ENCODE measurements at places on chromosomes 12 and 14.

DNA sequence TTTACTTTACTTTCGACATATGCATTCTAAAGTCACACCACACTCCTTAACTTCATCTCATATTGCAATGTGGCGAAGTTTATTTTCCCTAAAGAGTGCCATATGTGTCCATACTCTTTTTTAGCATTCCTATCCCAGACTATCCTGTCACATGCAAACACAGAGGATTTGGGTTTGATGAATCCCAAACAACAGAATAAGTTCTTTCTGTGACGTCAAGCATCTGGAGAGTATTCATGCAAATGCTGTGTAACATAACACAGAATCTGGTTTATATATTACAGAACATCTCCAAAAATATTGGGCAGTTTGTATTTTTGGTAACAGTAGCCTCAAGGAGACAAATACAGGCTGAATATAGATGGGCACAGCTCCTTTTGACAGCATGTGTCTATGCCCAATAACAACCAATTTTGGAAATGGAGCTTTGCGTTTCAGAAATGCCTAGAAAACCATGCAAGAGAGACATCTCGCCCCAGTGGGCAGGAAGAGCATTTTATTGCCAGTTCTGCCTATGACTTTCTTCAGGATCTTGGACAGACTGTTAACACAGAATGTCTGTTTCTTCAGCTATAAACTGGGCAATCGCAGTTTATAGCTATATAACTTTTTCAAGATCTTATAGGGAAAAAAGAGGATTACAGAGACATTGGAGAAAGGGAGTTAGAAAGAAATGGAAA lies 190.8 kb downstream of the ADAMTS20 start:
- no peak for DNase-seq

DNA sequence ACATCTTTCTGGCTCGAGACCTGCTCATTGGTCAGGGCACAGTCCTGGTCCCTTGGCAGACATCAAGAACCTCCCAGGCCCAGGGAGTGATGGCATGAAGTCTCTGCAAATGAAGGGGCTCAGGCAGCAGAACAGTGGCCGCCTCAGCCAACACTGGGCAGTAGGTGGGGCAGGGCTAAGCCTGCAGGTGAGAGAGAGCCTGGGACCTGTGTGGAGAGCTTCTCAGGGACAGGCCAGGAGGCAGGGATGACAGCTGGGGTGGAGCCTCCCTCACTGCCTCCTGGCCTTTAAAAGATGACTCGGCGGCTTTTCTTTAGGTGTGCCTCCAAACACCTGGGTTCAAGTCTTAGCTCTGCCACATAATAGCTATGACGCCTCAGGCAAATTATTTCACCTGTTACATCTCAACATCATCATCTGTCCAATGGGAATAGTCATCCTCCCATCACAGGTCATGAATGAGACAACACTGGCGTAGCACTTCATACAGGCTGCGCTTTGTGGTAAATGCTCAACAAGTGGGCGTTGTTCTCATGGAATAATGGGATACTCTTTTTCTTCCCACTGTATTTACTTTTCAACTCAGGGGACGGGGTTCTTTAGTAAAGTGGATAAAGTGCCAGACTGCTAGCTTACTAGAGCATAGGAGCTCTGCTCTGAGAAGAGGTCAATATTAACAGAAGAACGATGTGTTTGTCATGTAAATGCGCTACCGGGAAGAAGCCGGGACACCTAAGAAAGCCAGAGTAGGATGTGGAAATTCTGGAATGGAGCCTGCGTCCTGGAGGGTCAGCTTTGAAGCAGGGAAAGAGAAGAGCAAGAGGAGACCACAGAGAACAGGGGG lies 277.4 kb downstream of the FOXN3 start:
- no peak for DNase-seq

DNA sequence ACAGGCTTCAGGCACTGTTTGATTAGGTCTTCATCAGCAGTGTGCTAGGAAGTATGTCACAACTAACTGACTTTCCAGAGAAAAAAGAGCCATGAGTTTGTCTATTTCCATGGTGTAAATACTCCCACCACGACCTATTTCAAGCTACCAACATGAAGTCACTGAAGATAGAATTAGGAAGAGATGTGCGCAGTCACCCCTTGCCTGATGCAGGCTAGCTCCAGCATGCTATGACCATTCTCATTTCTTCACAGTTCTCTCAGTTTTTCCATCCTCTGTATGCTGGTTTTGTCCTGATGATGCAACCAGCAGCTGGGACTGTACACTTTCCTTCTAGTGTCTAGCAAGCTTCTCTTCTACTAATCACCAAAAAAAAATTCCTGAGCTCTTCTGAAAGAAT lies 191.6 kb upstream of the NUDT4 start:
- DNase-seq = no peak

DNA sequence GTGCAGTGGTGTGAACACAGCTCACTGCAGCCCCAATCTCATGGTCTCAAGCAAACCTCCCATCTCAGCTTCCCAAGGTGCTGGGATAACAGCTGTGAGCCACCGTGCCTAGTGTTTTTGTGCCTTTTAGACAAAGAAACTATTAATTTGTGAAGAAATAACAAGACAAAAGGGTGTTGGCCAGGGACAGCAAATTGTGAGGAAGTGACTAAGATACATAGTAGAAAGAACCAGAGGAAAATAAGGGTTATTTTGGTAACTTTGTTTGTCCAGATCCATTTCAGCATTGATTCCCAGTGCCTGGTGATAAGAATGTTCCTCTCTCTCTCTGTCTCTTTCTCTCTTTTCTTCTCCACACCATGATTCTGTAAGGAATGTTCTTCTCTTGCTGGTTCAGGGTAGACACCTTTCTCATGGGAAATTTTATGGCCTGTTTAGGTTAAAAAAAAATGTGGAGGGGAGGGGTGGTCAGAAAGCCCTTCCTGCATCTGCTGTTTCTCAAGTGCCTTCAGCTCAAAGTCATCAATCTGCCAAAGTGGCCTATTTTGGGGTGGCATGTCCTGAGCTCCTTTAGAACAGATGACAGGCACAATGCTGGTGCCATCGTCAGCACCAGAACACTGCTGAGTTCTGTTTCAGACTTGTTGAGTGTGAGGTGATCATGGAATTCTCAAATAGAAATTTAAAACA lies 184.4 kb upstream of the EEA1 start:
- no peak for DNase-seq

DNA sequence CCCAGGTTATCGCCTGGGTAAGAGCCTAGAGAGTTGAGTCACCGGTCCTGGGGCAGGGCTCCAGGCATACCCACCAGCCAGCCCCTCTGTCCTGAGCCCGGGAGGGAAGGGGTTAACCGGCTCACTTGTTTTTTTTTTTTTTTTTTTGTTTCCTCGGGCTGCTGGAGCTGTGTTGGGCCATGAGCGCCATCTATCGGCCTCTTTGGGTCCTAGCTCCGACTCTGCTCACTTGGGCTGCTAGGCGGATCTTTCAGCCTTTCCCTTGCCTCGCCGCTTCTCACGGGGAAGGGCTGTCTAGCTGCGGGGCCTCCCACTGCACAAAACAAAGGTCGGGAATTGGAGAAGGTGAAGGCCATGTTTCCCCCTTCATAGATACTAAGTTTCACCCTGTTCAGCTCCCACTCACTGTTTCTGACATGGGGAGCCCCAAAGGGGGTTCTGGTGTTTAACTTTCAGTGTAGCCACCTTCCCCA lies 2.8 kb upstream of the SMUG1 start:
- DNase-seq = peak; percentile 53

- no peak for DNase-seq
These were observed 595.5 kb downstream of the GALC start for GRCh38 chr14:87397499-87397898.

DNA sequence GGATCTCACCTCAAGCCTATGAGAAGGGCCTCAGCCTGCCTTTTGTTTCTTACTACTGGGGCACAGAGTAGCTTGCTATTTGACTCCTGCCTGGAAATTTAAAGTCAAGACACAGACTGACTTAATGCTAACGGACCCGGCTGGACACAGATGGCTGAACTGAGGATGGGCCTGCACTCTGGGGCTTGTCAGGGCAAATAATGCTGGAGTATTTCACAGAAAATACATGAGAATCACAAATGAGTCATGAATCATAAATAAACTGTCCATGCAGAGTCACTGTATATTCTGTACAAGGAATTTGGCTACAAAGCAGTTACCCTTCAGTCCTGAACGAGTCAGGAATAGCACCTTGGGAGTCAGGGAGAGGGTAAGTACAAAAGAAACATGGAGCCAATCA lies 683.2 kb upstream of the FOXG1 start:
- DNase-seq = no peak

- DNase-seq = no peak
These were observed 360.4 kb upstream of the FOXG1 start for GRCh38 chr14:28406196-28406595.
